ENCODE measurements at places on chromosomes 5 and 9.

GRCh38 chr5:157076558-157076957, 17.6 kb upstream of the HAVCR1 start:
- DNase-seq = no peak

DNA sequence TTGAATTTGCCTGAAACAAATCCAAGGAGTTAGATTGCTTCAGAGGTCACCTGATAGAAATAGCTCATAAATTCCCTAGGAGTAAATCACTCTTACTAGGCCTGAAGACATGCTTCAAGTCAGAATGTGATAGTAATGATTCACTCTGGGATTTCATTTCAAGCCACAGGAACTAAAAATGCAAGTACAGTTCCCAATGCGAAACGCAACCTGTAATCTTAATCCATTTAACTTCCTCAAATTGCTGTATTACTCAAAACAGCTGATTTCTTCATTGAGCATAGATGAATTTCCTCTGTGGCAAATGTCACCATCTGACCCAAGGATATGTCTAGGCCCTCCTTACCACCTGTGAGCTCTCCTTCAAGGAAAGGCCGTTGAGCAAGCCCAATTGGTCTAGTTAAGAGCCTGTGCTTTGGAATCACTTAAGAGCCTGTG, 32.1 kb upstream of the IL6ST start:
- DNase-seq = no peak

DNA sequence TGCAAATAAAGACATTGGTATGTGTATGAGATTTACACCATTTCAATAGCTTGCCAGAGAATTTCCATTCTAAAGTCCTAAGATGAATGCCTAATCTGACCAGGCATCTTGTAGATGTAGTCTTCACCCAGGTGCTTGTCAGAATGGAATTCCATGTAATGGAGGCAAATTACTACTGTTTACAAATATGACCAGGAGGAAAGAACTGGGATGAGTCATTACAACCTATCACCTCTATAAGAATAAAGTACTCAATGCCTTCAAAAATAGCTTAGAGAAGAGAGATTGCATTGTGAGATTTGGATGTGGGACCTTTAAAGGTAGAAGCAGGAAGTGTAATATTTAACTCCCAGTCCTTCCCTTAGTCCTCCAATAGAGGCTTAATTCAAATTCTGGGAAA, 507.0 kb upstream of the PTGER4 start:
- no peak for DNase-seq

DNA sequence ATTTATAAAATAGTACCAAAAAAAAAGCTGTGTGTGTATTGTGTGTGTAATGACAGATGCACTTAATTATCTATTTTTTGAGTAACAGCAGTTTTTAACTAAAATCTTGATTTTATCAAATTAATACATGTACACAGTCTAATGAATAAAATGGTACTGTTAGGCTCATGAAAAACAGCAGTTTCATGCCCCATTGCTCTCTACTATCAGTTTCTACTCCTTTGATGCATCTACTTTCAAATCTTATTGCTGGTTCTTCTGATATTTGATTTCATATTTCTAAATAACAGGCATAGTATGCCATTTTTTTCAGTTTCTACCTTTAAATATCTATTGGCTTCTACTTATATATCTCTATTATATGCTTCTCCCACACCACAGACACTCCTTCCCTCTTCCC, 117.4 kb downstream of the CCDC171 start:
- no peak for DNase-seq

GRCh38 chr9:123399803-123400378, 43.9 kb downstream of the CRB2 start:
- peak; percentile 21 for DNase-seq

- DNase-seq = peak; percentile 41
Measured at GRCh38 chr9:97518909-97519307, 17.4 kb downstream of the TMOD1 start.

GRCh38 chr5:172365948-172366608, 82.5 kb upstream of the UBTD2 start:
- no peak for DNase-seq

GRCh38 chr5:67042176-67043003, 154.2 kb downstream of the CD180 start:
- no peak for DNase-seq

- DNase-seq = no peak
Measured at GRCh38 chr5:149745943-149746324, 15.8 kb downstream of the PPARGC1B start.

GRCh38 chr5:114427204-114427603, 65.3 kb downstream of the KCNN2 start:
- DNase-seq = no peak

- no peak for DNase-seq
Measured at GRCh38 chr5:34022121-34022705, 14.4 kb upstream of the AMACR start.

DNA sequence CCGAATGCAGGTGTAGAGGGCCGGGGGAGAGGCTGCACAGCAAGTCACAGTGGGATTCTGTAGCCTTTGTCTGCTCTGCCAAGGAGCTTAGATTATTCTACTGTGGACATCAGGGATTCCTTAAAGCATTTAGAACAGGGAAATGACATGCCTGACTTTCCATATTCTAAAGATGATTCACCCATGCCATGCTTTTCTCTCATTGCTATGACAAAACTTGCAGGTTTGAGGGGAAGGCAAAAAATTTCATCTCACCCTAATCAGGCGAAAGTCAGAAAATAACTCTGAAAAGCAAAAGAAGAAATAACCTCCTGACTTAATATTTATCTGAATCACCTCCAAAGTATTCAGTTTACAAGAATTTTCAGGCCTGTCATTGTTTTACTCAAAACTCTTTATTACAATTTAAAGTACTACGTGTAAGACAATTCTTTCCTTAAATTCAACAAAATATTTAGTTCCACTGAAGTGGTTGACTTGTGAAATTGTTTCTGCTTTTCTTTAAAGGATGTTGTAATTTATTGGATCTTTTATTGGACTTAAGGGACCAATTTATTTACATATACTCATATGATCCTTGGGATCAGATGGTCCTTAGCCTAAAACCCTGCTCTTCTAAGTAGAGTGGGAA, 30.0 kb upstream of the GAS1 start:
- DNase-seq = no peak

DNA sequence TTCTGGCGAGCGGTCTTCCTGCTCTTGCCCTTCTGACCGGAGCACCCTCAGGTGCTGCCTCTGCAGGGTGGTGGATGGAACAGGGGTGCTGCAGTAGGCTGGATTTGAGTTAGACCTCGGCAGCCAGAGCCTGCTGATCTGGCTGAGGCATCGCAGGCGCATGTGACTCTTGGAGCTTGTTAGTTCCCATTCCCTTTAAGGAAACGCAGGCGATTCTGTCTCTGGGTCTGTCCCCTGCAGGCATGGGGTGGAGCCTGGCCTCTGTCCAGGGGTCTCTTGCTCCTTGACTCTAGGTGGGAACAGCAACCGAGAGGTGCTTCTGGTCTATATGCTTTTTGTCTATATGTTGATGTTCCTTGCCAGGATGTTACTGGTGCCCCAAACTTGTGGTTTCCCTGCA, 3.1 kb downstream of the WNK2 start:
- no peak for DNase-seq

DNA sequence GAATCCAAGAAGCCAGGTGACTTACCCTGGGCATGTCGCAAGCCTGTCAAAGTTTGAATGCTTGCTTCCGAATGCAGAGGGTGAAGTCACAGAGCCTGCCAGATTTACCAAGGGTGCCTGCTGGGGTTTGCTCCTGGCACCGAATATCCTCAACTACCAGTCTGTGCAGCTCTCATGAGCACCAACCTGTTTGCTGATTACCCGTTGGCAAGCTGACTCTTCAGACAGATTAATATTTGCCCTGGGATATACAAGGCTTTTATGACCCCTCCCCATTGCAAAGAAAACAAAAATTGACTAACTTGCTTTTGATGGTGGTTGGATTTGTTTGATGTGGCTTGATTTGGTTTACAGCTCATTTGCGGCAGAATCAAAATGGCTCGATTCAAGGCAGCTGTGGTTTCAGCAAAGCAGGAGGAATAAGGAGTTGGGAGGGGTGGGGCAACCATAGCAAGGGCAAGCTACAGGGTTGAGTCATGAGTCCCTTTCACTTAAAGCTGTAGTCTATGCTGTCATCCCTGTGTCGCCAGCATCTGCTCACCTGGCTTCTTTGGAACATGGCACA, 82.3 kb upstream of the AGXT2 start:
- DNase-seq = no peak
